Stimulated activated CD8-positive, alpha-beta memory T cell treated with anti-CD3 and anti-CD28 coated beads, Interleukin-4, amount 100 ng/mL, for 4 hours (primary cell): ENCODE measurements at places on chromosomes 11 and 22.

DNA sequence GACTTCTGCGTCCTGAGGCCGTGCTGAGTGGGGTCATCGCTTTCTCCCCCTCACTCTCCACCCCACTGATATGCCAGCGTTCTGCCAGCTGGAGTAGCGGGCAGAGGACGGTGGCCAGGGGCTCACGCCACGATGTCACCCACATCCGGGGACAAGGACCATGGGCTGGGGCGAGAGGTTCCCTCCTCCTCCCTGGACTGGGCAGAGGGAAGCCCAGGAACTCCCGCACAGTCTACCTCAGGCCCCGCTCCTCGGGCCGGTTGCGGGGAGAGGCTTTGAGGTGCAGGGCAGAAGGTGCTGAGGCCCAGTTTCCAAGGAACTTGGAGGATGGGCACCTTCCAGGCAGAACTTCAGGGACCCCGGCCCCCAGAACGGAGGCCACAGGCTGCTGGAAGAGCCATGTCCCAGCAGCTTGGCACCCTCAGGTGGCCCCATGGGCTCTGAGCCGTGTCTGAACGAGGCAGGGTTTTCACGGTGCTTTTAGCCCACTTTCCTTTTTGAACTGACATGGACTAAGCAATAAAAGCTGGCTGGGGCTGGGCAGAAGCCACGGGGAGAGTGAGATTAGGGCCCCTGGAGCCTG is 25.4 kb downstream of the ADAMTS15 start:
- DNase-seq = no peak

GRCh38 chr11:66981976-66982578 is 7.0 kb downstream of the C11orf86 start:
- DNase-seq = no peak

- DNase-seq = no peak
Measured at GRCh38 chr11:79237703-79238102, 203.1 kb downstream of the TENM4 start.

DNA sequence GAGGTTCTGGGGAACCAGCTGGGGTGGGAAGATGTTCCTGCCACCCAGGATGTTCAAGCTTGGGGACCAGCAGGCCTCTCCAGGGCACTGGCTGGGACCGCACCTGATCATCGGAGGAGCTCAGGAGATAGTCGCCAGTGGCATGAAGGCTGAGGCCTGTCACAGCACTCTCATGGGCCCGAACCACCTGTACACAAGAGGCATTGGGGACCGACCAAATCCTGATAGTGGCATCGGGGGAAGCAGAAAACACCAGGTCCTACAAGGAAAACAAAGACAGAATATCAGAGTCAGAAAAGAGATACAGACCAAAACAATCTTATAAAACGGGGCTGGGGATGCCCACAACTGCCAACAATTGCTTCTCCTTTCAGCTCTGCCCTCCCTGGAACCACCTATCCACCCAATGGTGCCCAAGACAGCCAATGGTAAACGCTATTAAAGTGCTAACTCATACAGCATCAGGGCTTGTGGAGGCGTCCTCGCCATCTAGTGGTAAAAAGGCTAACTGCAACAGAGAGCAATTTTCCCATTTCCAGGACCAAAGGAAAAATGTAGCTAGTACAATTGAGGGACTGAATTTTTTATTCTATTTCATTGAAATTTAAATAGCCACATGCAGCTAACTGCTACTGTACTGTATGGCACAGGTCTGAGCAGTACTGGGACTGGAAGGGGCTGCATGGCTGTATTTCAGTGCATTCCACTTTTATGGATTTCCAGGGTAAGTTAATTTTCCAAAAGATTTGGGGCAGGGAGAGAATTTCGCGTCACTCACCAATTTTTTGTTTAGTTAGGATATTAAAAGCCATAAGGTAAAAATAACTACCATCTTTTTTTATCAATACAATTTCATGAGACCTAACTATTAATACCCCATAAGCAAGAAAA is 7.1 kb downstream of the PRPF19 start:
- DNase-seq = no peak

DNA sequence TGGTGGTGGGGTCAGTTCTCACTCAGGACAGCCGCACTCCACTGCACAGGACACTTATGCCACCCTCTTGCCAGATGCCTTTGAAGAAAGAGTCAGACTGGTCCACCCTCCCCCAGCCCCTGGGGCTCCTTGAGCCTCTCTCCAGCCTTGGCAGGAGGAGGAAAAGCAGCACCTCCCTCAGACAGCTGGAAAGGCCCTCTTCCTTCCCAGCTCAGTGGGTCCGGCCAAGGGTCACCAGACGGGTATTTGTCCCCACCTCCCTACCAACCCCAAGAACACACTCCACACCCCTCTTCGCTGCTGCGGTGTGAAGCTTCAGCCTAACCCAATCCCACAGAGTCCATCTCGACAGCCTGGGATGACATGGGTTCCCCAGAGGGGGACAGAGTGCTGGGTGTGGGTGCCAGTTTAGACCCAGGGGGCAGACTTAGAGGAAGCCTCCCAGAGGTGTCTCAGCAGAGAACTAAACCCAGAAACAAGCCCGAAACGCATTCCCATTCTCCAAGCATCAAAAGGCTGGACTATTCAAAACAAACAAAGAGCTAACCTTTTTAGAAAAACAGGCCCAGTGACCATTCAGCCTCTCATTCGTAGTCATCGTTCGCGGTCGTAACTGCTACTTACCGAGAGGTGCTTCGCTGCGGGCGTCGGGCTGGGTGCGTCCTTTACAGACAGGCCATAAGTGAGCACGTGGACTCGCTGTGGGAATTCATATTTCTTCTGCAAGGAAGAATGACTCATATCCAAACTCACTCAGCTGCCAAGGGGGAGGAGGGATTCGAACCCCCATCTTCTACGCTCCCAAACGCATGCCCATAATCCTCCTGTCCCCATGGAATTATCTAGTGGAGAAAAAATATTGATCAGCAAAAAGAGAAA is 57.5 kb upstream of the ANO1 start:
- DNase-seq = no peak

DNA sequence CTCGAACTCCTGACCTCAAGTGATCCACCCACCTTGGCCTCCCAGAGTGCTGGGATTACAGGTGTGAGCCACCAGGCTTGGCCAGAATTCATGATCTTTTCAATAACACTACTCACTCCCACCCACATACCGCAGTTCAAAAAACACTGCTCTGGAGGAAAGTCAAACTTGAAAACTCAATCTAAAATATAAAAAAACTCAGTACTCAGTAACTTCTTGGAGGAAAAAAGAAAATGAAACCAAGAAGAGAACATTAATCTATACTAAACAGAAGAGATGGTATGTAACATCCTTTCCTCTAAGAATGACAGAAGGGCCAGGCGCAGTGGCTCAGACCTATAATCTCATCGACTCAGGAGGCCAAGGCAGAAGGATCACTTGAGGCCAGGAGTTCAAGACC is 58.3 kb downstream of the MRTFA start:
- no peak for DNase-seq

GRCh38 chr22:22187299-22187698 is 57.3 kb upstream of the VPREB1 start:
- DNase-seq = no peak

DNA sequence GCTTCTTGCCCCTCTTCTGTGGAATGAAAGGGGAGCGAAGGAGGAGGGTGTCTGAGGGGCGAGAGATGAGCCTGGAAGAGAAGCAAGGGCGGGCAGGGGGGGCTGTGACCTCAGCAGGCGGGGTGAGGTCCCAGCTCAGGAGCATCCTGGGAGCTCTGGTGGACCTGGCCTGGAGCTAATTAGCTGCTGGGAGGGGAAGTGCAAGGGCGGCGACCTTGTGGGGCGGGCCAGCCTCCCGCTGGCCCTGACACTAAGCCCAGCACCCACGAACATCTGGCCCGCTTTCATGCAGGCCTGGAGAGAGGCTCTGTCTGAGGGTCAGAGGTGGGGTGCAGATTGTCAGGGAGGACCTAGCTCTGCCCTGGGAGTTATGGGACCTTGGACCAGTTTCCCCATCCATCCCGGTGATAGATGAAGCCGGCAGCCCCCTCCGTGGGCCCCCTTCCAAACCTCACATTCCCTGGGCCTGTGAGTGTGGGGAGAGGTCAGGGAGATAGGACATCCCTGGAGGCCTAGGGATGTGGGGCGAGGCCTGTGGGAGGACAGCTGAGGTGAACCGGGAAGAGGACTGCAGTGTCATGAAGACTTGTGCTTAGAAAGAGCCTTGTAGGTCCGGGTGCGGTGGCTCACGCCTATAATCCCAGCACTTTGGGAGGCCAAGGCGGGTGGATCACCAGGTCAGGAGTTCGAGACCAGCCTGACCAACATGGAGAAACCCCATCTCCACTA is 28.5 kb upstream of the CD82 start:
- DNase-seq = no peak

DNA sequence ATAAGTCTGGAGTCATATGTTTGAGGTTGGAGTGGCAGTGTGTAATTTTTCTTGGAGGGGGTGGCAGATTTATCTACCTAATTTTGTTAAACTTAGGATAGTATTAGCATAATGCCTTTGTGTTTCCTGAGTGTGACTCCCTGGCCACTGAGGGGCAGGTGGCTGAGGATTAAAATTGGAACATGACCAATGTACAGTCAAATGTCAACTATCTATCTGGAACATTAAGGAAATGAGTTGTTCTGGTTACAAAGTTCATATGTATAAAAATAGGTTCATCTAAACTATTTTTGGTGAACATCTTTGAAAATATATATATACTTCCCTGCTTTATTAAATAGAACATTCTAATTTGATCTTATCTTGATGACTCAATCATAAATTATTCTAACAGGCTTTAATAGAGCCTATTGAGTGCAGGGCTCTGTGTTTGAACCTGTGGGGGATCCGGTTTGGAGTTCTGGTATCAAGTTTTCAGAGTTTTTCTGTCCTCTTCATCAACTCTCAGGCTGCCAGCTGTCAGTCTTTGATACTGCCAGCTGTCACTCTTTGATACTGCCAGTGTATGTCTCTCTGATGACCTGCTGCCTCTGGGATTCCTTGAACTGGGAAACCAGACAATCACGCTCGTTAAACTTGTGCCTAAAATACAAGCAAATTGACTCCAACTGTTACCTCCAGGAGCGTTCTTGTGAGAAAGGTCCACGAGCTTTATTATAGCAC is 309.6 kb downstream of the METTL15 start:
- DNase-seq = no peak

- DNase-seq = no peak
Measured at GRCh38 chr11:64675450-64676260, 47.3 kb downstream of the NRXN2 start.

GRCh38 chr11:14656536-14657457 is 13.2 kb downstream of the PDE3B start:
- no peak for DNase-seq

GRCh38 chr22:19568337-19569275 is 44.4 kb upstream of the CLDN5 start:
- DNase-seq = no peak

- DNase-seq = peak; percentile 73
Measured at GRCh38 chr11:122743949-122744348, 88.4 kb downstream of the UBASH3B start.

DNA sequence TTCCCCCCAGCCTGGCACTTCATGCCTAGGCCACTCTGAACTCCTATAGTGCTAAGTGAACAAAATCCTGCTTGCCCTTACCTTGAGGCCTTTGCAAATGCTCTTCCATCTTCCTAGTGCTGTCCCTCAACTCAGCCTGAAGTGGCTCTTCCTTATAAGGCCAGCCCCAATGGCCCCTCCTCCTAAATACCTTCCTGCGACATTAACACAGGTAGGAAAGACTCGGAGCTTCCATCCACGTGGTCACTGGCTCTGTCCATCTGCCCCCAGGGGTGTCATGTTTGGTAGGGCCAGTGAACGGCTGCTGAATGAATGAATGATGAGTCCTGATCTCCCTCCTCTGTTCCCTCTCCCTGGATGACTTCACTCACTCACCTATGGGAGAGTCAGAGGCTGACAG is 4.2 kb downstream of the PDE2A start:
- no peak for DNase-seq

DNA sequence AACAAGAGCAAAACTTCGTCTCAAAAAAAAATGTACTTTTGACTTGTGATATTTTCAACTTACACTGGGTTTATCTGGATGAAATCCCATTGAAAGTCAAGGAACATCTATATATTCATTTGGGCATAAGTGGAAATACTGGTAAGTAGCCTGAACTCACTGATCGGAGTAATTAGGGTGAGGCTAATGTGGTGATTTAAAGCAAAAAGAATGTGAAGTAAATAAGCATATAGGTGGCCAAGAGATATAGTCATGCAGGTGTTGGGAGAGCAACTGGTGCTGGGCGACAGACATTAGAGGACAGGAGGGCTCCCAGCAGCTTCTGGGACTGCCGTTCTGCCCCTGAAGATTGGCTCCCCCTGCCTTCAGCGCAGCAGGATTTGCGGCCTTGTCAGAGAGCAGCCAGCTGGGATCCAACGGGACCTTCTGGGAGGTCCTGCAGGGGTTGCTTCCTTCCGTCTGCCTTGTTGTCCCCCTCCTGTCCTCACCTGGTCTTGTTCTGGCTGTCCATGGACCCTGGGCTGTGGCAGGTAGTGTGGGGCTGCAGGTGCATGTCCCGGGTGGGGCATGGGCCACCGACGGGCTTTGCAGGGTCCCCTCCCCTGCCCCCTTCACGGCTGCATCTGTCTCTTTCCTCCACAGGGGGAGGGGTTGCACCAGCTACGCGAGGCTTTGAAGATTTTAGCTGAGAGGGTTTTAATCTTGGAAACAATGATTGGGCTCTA is 14.1 kb downstream of the RHBDD3 start:
- DNase-seq = no peak

DNA sequence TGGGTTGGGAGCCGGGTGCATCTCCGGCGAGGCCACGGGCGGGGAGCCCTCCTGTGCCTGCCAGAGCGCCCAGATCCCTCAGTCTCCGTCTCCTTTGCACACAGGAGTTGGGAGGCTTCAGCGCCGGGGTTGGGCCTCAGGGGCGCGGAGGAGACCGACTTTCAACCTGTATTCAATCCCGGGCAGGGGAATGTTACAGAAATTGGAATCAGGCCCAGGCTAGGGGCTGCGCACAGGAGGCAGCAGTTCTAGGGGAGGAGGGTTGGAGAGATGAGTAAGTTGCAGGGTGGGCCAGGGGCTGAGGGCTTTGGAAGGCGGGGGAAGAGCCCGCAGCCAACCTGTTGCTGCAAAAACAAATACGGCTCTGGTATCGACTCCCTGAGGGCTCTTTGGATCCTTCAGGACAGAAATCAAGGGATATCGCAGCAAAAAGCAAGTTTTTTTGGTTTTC is 640 bp upstream of the KCNA4 start:
- DNase-seq = no peak

GRCh38 chr11:33530815-33531214 is 169.8 kb downstream of the C11orf91 start:
- DNase-seq = no peak

DNA sequence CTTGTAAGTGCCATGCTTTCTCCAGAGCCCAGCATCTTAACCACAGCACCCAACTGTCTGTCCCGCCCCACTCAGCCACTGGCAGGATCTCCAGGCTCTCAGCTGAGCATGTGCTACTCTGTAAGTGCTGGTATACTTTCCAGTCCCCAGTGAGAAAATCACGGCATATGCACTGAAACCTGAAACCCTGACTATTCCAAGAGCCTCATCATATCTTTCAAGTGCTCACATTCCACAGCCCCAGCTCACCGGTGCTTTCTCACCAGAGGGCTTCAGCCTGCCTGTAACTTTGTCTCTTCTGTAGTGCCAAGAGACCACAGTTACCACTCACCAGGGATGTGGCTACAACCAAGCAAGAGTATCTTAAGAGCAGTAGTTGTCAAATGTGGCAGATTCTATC is 24.4 kb upstream of the PAMR1 start:
- no peak for DNase-seq

- no peak for DNase-seq
Measured at GRCh38 chr22:22752556-22753477, 108.4 kb downstream of the GGTLC2 start.
